ENCODE measurements at places on chromosomes 1 and 21.

DNA sequence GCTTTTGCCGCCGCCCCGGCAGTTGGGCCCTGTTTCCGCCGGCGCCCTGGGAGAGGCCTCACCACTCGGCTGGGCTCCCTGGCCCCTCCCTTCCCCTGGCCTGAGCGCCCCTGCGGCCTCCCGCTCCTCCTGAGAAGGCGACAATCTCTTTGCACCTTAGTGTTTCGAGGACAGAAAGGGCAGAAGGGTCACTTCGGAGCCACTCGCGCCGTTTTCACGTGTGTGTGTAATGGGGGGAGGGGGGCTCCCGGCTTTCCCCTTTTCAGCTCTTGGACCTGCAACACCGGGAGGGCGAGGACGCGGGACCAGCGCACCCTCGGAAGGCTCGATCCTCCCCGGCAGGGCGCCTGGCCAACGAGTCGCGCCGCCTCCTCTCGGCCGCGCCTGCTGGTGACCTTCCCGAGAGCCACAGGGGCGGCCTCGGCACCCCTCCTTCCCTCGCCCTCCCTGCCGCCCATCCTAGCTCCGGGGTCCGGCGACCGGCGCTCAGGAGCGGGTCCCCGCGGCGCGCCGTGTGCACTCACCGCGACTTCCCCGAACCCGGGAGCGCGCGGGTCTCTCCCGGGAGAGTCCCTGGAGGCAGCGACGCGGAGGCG lies 432 bp upstream of the SIM2 start:
- no peak for DNase-seq

DNA sequence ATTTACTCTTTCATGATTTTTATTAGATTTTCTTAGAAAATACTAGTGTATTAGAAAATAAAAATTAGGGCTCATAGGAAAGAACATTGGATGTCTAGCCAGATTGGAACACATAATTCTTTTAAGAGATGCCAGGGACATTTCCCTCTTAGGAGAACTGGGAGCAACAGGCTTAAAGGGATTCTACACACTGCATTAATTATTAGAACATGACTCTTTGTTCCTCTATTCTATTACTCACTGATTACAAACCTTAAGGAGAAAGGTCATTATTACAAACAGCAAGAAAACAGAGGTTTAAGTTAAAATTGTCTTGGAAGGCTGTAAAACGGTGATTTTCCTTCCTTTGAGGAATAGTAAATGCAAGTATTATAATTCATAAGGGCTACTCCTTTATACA lies 32.9 kb upstream of the VAV3 start:
- DNase-seq: no peak

- DNase-seq: peak; percentile 24
These were observed 24.8 kb upstream of the THEM4 start for GRCh38 chr1:151934048-151934493.

- DNase-seq: no peak
These were observed 23.6 kb upstream of the TBX15 start for GRCh38 chr1:119011706-119012105.

- no peak for DNase-seq
These were observed 38.5 kb upstream of the ACTRT2 start for GRCh38 chr1:2982615-2983318.
